NCI-H1694 (cell line): ENCODE measurements at places on chromosomes 3 and 15.

DNA sequence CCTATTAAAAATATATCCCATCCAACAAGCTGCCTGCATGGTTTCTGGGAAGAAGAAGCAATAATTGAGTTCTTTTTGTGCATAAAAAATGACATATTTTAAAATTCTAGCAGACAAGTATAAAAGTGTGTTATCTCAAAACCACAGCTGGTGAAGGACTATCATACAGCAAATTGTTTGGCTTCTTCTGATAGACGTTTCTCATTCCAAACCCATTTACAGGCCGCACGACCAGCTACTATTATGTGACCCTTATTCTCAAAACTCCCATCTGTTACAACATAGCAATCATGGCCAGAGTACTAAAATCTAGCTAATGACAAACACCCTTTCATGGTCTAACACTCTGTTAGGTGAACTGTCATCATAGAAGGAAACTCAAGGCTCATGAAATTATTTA lies 21.7 kb downstream of the ETFA start:
- DNase-seq, result no peak

DNA sequence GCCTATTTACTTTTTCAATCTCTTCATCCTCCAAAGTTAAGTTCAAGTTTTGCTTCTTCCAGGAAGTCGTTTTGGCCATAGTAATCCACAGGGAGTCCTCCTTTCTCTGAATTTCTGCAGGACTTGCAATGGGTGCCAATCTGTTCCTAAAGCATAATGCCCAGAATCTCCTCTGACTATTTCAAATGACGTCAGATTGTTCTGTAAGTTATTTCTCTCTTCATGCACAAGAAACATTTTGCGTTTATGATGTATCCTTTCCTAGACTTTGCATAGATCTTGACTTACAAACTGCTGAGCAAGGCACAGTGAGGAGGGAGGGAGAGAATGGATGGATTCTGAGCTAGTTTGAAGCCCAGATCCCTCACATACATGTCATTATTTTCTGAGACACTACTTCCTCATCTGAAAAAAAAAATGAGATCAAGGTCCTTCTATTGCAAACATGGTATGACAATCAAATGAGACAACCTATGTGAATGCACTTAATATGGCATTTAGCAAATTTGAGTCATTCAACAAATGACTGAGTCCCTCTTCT lies 103.1 kb downstream of the MEX3B start:
- no peak for DNase-seq

DNA sequence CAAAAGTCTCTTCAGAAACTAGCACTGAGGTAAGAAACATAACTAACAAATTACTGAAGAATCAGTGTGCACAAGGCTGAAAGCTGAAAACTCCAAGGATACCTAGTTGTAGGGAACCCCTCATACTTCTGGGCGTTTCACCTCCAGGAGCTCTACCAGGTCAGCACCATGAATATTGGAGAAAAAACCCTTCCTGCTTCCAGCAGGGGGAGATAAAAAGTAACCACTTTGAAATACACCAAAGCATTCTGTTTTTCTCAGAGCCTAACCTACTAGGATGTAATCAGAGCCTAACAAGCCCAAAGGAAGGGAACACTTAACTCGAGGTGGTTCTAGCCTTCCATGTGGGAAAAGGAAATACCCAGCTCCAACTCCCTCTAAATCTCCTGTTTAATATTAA lies 175.8 kb upstream of the MME start:
- DNase-seq, result no peak

DNA sequence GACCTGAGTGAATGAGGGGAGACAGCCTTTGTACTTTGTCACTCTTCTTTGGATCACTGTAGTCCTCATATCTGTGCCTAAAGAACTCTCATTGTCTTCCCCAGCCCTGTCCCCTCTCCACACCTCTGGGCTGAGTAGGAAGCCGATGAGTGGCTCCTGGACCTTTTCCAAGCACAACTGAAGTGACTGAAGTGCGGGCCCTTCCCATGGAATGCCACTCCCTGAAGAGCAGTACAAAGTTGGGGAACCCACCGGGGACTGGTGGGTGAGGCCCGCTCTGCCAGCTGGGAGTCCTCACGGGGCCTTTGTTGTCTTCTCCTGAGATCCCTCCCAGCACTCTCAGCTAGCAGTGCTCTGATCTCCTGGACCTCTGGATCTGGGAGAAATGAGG lies 90.1 kb downstream of the AAGAB start:
- no peak for DNase-seq

DNA sequence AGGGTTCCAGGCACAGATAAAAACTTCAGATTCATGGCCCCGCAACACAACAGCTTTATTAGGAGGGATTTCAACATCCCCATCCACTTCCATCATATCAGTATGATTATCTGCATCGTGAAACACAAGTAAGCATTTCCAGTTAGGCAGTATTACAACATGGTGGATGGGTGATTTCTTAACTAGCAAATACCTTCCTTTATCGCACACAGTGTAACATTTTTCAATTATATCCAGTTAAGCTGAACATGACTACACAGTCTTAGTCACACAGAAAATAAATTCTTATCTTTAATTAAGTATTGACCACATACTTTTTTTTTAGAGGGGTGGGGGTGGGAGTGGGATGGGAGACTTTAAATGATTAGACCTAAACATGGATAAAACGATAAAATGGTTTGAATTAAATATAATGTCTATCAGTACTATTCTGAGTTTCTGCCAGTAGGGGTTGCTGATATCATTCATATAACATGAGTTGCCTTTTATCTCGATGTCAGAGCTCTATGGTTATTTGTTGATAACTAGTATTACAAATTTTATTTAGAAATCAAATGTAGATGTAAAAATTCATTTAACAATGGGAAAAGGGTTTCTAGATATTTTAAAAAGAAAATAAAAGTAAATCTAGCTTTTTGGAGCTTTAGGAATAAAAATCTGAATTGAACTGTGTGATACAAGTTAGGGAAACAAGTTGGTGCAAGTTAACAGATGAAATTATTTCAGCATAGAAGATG lies 146.6 kb downstream of the TBL1XR1 start:
- DNase-seq, result peak; percentile 54

DNA sequence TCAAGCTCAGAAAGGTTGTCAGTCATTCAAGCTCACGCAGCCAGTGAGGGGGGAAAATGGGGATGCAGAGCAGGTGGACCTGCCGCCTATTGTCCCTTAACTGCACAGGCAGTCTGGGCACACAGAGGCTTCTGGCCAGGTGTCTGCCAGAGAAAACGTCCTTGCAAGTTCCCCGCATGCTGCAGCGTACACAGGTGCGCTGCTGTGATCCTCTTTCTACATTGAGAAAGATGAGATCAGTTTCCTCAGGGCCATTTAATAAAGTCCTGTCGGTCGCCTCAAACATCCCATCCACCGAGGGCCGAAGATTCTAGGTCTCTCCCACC lies 445 bp upstream of the TSEN2 start:
- no peak for DNase-seq

DNA sequence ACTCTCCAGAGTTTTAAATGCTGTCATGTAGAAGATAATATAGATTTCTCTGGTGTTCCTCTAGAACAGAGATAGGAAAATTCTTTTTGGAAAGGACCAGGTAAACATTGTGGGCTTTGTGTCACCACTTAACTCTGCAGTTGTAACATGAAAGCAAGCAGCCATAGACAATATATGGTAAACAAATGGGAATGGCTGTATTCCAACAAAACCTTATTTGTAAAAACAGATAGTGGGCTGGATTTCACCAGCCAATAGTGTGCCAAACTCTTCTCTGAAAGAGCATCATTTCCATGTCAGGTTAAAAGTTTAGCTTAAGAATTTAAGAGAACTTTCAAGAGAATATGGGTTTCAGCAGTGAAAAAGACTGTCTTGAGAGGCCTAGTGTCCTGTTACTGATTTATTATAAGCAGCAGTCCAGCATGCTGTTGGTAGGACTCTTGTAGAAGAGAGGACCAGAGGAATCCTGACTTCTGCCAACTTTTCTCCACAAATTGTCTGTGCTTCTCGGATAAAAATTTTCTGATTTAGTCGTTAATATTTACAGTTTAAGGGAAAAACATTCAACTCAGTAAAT lies 107.7 kb downstream of the TCF12 start:
- DNase-seq, result no peak

DNA sequence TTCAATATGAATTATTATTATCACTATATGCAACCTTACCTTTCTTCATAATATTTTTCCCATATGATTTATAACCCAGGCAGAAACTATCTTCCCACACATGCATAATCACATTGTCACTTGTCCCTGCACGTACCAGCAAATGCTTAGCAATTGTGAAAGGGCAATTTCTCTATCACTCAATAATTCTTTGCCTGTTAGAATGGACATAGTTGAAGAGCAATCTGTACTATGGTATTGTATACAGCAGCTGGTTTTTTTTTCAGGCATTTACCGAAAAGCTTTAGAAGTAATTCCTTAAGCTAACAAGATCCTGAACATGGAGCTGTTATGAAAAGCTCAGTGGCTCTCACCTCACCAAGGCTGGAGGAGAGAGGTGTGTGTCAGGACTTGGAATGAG lies 999.5 kb downstream of the TUSC7 start:
- no peak for DNase-seq

GRCh38 chr3:82038556-82038955 lies 277.1 kb upstream of the GBE1 start:
- DNase-seq, result no peak

DNA sequence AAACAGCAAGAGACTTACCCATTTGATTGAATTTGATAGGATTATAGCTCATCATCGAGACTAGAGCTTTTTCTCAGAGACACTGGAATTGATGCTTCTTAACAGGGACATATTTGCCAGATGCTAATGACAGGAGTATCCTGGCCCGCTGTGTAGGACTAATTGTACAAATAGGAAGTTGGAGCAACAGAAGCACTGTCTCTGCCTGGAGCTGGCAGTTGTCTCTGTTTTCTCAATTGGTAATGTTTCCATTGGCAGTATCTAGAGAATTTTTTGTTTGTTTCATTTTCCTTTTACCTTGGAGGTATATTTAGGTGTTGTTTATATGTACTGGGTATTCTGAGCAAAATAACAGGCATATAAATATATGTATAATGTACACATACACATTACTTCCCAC lies 8.9 kb upstream of the PCOLCE2 start:
- DNase-seq, result peak; percentile 90

DNA sequence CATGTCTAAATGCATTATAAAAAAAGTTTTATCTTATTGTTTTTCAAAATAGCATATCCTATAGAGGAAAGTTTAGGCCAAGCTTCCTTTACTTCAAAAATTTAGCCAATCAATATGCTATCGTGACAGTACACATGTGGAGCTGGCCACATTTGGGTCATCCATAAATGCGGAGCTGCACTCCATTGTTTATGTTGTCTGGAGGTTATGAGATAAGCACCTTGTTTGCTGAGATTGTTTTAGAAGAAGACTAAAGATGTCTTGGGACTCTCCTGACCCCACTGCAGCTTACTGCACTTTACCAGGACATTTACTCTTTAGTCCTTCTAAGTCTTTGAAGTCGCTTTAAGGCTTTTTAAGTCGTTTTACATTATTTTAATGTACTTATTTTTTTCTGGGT lies 265.9 kb downstream of the OCA2 start:
- DNase-seq, result no peak

- no peak for DNase-seq
These were observed 40.7 kb downstream of the FEM1B start for GRCh38 chr15:68318008-68318835.

DNA sequence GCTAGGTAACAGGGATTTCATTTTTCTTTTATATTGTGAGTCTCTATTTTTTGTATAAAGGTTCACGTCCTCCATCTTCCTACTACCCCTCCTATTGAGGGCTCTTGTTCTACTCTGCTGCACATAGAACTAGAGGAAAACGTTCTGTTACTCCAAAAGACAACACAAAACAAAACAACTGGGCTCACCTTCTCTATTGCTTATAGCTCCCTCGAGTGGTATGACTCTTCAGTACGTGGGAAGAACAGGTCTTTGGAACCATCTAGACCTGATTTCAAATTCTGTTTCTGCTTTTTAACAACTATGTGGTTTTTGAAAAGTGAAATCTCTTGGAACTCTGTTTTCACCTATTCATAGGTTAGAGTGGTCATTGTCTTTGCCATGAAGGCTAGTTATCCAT lies 515.3 kb downstream of the SOX2 start:
- DNase-seq, result no peak

GRCh38 chr15:27705056-27705455 lies 394.1 kb downstream of the OCA2 start:
- DNase-seq, result no peak

DNA sequence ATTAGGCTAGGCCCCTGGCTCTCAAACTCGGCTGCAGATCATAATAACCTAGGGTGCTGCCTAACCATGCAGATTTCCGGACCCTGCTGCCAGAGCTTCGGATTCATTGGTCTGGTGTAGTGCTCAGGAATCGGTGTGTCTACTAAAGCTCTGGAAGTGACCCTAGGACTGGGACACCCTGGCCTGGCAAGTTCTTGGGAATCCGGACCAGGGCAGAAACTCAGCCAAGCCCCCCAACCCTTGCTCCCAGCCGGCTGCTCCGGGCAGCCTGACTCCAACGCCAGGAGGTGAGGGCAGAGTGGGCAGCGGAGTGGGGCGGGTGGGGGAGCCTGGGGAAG lies 23.0 kb downstream of the IGDCC3 start:
- no peak for DNase-seq

GRCh38 chr15:74793135-74794028 lies 11.5 kb downstream of the CSK start:
- DNase-seq, result no peak

DNA sequence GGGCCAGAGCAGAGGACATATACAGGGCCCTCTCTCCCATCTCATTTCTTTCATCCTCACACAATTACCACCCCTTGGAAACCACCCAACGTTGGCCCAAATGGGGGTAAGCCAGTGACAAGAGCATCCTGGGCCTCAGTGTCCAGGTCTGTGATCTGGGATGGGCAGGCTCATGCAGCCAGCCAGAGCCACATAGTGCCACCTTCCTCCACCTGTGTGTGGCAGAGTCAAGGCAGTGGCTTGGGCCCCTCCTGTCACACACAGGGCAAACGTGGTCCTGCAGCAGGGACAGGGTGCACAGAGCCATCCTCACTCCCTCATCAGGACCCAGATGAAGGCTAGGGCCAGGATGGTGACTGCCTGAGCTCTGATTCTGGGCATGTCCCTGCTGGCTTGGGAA lies 2.3 kb upstream of the MYL3 start:
- DNase-seq, result no peak

- no peak for DNase-seq
These were observed at the start of gene TTC23 for GRCh38 chr15:99249270-99249841. TSS of gene TTC23 (minus strand) at chr15:99249581. CDS start at chr15:99228712, 20,869 bp downstream.

GRCh38 chr3:62319570-62320243 lies 53.6 kb downstream of the FEZF2 start:
- DNase-seq, result no peak

GRCh38 chr3:49523756-49524747 lies 30.2 kb upstream of the BSN start:
- DNase-seq, result no peak

DNA sequence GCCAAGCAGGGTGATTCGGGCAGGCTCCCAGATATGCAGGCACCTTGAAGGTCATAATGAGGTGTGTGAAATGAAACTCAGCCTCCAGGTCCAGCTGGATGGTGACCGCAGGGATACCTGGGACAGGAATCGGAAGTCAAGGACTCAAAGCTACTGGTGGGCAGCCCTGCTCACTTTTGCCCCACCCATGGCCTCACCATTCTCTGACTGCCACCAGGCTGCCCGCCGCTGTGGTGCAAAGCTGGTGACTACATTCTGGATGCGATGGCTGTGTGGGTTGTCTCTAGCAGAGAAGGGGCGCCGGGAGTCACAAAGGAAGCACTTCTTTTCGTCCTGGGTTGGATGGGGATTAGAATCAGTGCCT lies 795 bp downstream of the LAMB2 start:
- no peak for DNase-seq

GRCh38 chr3:197750396-197750831 lies 731 bp downstream of the FYTTD1 start:
- DNase-seq, result peak; percentile 38
